C1 segment of cervical spinal cord (tissue), 14 donors: ENCODE measurements at places on chromosomes 4 and X.

GRCh38 chrX:76454456-76454927, 27.0 kb downstream of the MAGEE1 start:
- no peak for DNase-seq

DNA sequence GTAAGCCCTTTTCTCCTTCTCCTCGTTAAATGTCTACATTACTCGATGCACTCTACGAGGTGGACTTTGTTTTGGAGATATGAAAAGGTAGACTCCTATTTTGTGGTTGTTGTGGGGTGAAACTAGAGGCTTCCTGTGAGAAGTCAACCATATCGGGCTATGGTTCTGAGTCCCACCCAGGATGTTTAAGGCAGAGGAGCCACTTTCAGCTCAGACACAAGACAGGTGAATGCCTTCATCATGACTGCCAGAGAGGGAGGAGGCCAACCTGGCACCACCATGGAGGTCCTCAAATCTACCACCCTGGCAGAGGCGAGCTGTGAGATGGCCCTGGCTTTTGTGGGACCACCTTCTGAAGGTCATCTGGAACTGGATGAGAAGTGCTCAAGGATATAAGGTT, 154.4 kb upstream of the KLF3 start:
- no peak for DNase-seq

- no peak for DNase-seq
Measured at GRCh38 chrX:34629572-34629971, 27.5 kb downstream of the TMEM47 start.

DNA sequence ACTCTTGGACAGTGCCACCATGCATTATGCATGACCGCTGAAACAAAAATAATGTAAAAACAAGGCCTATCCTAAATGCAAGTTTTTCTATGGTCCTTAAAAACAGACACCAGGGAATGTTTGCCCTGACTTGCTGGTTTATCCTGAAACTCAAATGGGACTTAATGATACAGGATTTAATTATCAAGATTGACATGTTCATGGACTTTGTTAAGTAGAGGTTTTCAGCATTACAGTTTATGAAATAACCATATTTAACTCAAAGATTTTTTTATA, 1.3 kb downstream of the NFKB1 start:
- no peak for DNase-seq

- DNase-seq = no peak
Measured at GRCh38 chrX:150577174-150577573, 8.8 kb downstream of the MTM1 start.

DNA sequence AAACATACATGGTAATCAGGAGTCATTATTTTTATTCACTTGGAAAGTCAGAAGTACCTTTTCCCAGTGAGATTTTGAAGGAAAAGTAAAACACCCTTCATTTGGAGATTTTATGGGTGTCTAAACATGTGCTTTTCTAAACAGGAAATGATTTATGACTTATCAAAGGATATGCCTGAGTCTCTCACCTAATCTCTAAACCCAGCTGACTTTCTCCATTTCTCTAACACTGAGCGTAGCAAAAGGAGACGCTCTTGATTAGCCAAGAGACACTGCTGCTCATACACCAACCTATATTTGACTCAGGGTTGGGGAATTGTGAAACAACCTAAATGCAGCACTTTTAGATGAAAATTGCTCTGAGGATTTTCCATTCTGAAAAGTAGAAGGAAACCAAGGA, 468.5 kb upstream of the FTHL17 start:
- DNase-seq = no peak
